GM23338 (cell line): ENCODE measurements at places on chromosomes 3 and 15. TPM values are rescaled to one million over a fixed set of nuclear protein-coding genes. Genes with fewer than 3 reads are reported as not detected.

GRCh38 chr3:15056676-15057404 lies 8.3 kb downstream of the MRPS25 start:
- H3K4me3 ChIP-seq = no peak overlapping the region
- no peaks in the 10 kb centered on the region for H3K4me1 ChIP-seq
- H3K27ac ChIP-seq = no peak overlapping the region
- H3K36me3 ChIP-seq = peaks cover 26% of the 10 kb centered on the region
- H3K27me3 ChIP-seq = no peaks in the 10 kb centered on the region
- no peak for DNase-seq

Gene ZNF35
- total RNA-seq = 20.9 and 26.2 TPM in 2 replicates

DNA sequence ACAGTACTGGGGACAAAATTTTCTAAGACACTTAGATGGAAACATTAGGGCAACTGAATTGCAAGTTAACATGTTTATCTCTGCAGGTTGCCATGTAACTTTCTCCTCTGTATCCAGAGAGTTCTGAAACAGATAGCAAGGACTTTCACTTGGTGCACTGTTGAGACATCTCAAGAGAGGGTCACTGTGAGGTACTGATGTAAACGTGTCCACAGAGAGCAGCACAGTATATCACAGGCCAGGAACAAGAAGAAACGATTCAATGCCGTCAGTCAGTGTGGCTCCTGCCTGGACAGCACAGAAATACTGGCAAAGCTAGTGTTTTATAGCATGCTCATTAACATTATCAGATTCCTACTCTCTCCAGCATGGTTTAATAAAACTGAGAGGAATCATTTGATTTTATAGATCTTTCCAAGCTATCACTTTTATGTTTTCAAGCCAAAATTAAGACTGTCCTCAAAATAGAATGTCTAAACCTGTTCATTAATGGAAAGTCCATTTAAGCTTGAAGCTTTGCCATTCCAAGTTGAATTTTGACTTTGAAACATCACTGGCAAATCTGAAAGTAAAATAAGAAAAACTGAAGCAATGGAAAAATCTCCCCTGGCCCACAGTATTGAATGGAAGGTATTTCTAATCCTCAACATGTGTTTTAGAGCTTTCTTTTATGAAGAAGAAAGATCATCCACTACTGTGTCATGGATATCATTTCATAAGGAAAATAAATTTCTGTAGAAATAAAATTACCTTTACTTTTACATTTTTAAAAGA lies 102.7 kb downstream of the IMPG2 start:
- H3K27me3 ChIP-seq = no peaks in the 10 kb centered on the region
- DNase-seq = no peak
- no peak overlapping the region for H3K4me3 ChIP-seq
- 0 out of 2 replicates have a peak, but pooled peaks cover 6% of the 10 kb centered on the region for H3K36me3 ChIP-seq
- no peak overlapping the region for H3K27ac ChIP-seq

- H3K4me1 ChIP-seq = no peaks in the 10 kb centered on the region
- H3K27ac ChIP-seq = no peak overlapping the region
- H3K27me3 ChIP-seq = no peaks in the 10 kb centered on the region
- no peak for DNase-seq
These were observed 5.7 kb upstream of the IL16 start for GRCh38 chr15:81190922-81191507.

Gene PP2D1
- total RNA-seq = not detected in 2 replicates

DNA sequence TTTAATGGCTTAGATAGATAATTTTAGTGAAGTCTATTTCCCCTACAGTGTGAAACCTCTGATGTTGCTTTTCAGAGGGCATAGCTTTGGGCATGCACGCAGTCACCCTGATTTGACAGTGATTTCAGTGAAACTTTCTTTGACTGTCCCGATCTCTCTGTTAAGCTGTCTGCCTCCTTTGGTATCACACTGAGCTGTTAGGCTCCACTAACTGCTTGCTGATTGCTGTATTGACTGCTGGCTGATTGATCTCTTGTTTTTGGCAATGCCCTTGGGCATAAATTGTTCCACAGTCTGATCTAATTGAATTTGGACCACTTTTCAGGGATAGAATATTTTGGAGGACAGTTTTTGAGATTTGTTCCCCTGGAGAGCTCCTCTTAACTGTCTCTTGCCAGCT lies 68.5 kb upstream of the CCDC54 start:
- no peaks in the 10 kb centered on the region for H3K27me3 ChIP-seq
- H3K4me3 ChIP-seq = no peak overlapping the region
- no peaks in the 10 kb centered on the region for H3K36me3 ChIP-seq
- no peak overlapping the region for H3K27ac ChIP-seq
- H3K4me1 ChIP-seq = no peaks in the 10 kb centered on the region; the same call in 1 of the 2 replicates

Gene TBL1XR1
- 122 and 130 TPM in 2 replicates for total RNA-seq

GRCh38 chr3:179961703-179962078 lies 75.0 kb downstream of the PEX5L start:
- H3K36me3 ChIP-seq = no peaks in the 10 kb centered on the region
- H3K27me3 ChIP-seq = no peaks in the 10 kb centered on the region

GRCh38 chr3:99633887-99634558 lies 4.4 kb upstream of the COL8A1 start:
- peak; percentile 43 for DNase-seq
- peaks cover 38% of the 10 kb centered on the region for H3K27me3 ChIP-seq
- H3K36me3 ChIP-seq = no peaks in the 10 kb centered on the region
- H3K27ac ChIP-seq = no peak overlapping the region
- H3K4me1 ChIP-seq = peaks cover 62% of the 10 kb centered on the region

Gene PBRM1
- 72.5 and 80.7 TPM in 2 replicates for total RNA-seq

Gene DCLK3
- total RNA-seq = 0.62 and 0.66 TPM in 2 replicates

DNA sequence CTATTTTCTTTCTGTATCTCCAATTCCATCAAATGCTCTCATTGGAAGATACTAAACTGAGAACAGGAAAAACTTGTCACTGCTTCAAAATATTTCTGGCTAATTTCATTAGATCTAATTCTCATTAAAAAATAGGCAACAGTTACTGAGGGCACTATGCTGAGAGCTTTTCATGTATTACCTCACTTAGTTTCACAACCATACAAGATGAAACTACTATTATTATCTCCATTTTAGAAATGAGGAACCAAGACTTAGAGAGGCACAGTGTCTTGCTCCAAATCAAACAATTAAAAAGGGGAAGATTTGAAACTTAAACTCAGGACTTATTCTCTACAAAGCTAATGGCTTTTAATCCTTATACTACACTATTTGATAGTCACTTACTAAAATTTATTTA lies 7.2 kb upstream of the OTOL1 start:
- no peaks in the 10 kb centered on the region for H3K36me3 ChIP-seq
- H3K27ac ChIP-seq = no peak overlapping the region
- no peaks in the 10 kb centered on the region for H3K27me3 ChIP-seq
- no peak overlapping the region for H3K4me3 ChIP-seq
- no peaks in the 10 kb centered on the region for H3K4me1 ChIP-seq
- DNase-seq = no peak

Gene A4GNT
- total RNA-seq = not detected in 2 replicates

Gene NR2F2
- not detected in 2 replicates for total RNA-seq

GRCh38 chr3:37510755-37511154 lies 336.4 kb upstream of the LRRFIP2 start:
- no peak overlapping the region for H3K4me3 ChIP-seq
- no peak overlapping the region for H3K27ac ChIP-seq
- no peaks in the 10 kb centered on the region for H3K36me3 ChIP-seq
- DNase-seq = no peak
- no peaks in the 10 kb centered on the region for H3K27me3 ChIP-seq
